ENCODE measurements at places on chromosomes 12 and 14.

DNA sequence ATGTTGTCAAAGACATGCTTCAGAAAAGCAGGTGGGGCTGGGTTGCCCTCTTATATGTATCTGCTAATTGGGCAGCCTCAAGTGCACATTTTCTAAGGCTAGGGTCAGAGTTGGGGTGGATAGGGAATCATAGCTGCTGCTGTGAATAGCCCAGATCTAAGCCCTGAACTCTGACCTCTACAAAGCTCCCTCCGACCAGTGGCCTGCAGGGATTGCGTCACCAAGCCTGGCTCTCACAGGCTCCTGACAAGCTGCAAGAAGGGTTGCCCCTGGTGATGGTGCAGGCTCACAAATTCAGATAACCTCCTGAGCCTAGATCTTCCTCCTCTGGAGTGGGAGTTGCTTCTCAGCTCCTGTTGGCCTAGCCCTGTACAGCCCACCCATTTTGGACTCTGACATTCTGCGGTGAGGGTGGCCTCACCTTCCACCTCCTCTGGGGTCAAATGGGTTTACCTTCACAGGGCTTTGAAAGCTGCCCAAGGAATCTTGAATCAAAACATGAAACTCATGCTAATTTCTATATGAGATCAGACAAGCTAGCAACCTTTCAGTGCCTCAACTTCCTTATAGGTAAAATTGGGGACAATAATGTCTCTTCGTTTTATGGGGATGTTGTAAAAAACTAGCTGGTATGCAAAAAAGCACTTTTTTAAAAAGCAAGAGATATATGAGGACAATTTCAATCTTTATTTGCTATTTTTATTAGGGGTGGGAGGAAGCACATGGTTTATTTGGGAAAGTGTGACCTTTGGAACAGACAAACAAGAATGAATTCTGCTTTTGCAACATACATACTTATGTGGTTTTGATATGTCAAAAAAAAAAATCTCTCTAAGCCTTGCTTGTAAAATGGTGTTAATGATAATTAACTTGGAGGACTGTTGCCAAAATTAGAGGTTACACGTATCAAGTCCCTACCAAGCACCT, 4.9 kb upstream of the SUSD6 start:
- no peak for DNase-seq

DNA sequence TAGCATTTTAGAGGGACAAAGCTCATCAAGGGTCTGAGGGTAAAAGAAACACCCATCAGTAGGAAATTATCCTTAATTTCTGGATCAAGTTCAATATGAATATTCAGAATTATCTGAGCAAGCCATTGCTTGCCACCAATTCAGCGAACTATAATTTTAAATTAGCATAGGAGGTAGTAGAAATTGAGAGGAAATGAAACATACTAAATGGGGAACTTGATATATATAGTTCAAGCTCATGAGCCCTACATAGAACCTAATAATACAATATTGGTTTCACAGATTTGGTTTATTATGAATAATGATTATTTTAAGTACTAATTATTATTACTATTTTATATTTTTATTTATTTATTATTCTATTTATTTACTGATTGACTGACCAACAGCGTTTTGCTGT, 42.1 kb upstream of the GXYLT1 start:
- no peak for DNase-seq

- no peak for DNase-seq
Measured at GRCh38 chr14:100052819-100053218, 12.4 kb upstream of the EVL start.

GRCh38 chr14:84770030-84770429, 759.9 kb upstream of the FLRT2 start:
- no peak for DNase-seq

DNA sequence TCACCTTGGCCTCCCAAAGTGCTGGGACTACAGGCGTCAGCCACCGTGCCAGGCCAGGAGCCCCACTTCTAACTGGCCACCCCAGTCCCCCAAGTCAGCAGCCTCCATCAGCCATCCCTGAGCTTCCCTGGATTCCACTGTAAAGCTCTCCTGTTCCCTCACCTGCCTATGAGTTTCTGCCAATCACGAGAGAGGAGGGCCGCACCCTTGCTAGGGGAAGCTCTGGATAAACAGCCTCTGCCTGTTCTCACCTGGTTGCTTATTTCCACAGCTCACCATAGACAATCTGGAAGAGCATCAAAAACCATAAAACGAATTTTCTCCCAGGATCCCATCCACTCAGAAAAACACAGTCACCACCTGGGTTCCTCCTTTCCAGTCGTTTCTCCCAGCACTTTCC, 5.0 kb downstream of the CDCA4 start:
- DNase-seq = no peak

Data from EL (cell line).